ENCODE measurements at places on chromosomes 12 and 14. TPM values are rescaled to one million over a fixed set of nuclear protein-coding genes. Genes with fewer than 3 reads are reported as not detected.

GRCh38 chr12:64390275-64390851 lies at the start of gene C12orf56:
C12orf56 (minus strand) TSS chr12:64390758; CDS start chr12:64390565, 193 bp downstream.
- DNase-seq = peak; percentile 16

DNA sequence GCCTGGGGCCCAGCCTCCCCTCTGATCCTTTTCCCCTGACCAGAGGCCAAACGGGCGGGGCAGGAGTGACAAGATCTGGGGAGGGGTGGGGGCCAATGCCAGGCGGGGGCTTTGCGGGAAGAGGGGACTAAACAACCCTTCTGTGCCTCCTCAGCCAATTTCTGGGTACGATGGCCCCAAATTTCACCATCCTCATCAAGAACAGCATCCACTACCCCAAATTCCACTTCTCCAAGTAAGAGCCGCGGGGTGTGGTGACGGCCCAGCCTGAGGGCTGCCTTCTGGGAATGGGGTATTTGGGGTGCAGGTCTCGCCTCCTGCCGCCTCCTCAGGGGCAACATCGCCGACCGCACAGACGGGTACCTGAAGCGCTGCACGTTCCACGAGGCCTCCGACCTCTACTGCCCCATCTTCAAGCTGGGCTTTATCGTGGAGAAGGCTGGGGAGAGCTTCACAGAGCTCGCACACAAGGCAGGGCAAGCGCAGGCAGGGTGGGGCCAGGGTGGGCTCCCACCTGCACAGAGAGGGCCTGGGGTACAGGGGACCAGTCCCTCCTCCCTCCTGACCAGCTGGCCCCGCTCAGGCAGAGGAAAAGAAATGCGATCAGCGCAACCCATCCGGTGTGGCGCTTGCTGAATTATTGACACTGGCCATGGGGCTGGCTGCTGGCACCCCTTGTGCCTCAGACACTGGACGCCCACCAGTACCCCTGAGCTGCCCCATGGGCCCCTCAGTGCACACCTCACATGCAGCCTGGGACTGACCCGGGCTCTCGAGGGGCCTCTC lies 1.7 kb downstream of the P2RX2 start:
- no peak for DNase-seq

- no peak for DNase-seq
Observed at GRCh38 chr12:130063866-130064265, 98.4 kb upstream of the FZD10 start.

- no peak for DNase-seq
Observed at GRCh38 chr12:21438643-21439042, 1.2 kb downstream of the PYROXD1 start.

- no peak for DNase-seq
Observed at GRCh38 chr14:104585966-104586697, 6.6 kb downstream of the C14orf180 start.

Gene TTC8
- 62.6 TPM for total RNA-seq

- no peak for DNase-seq
Observed at GRCh38 chr12:50514526-50515276, 9.9 kb downstream of the DIP2B start.

Gene VRTN
- total RNA-seq = not detected

DNA sequence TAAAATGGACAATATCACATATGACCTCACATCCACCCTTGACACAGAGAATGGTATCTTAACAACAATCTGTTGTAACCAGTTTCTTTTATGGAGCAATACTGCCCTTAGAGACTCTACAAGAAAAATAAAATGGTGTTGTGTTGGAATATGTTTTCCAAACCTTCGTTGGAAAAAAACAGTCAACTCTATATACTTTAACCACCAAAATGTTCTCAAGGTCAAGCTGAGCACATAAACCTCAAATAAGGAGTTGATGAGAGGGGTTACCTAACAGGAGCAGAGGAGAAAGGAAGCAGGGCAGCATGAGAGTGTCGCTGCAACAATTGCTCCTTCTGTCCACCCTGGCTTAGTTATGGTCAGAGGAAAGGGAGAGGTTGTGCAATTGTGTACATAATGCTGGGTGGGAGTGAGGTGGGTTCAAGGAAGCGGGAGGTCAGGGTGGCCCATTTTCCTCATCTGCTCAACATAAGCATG lies 179.2 kb upstream of the BMP4 start:
- no peak for DNase-seq

DNA sequence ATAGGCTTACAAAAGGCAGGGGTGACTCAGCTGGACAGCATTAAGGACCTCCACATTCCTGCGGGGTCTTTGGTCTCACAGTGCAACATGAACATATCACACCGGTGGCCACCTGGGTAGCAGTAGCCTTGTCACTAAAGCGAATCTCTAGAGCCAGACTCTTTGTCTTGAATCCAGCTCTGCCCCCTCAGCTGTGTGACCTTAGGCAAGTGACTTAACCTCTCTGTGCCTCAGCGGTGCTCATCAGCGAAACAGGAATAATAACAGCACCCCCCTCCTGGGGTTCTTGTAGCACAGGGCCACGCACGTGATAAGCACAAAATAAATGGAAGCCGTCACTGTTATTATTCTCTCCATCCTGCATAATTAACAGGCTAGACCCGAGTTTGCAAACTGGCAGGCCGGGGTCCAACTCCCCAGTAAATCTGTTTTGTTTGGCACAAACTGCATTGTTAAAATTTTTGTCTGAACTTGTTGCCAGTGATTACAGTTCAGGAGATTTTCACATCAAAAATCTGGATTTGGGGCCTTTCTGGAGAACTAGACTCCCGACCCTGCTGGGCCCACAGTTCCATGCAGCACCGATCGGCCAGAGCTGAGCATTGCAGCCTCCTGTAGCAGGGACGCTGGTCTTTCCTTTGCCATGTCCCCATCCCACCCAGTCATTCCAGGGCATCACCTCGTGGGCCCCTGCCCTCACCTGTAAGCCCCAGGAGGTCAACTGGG lies 174.8 kb downstream of the PHETA1 start:
- no peak for DNase-seq

DNA sequence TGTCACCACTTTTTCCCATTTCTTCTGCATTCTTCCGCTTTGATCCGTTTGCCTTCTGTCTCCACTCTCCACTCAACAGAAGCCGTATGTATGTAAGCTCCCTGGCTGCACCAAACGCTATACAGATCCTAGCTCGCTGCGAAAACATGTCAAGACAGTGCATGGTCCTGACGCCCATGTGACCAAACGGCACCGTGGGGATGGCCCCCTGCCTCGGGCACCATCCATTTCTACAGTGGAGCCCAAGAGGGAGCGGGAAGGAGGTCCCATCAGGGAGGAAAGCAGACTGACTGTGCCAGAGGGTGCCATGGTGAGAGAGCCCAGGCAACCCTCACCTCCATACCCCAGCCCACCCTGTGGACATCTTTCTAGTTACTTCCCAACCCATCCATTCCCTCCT lies 8.3 kb downstream of the GLI1 start:
- DNase-seq = no peak

DNA sequence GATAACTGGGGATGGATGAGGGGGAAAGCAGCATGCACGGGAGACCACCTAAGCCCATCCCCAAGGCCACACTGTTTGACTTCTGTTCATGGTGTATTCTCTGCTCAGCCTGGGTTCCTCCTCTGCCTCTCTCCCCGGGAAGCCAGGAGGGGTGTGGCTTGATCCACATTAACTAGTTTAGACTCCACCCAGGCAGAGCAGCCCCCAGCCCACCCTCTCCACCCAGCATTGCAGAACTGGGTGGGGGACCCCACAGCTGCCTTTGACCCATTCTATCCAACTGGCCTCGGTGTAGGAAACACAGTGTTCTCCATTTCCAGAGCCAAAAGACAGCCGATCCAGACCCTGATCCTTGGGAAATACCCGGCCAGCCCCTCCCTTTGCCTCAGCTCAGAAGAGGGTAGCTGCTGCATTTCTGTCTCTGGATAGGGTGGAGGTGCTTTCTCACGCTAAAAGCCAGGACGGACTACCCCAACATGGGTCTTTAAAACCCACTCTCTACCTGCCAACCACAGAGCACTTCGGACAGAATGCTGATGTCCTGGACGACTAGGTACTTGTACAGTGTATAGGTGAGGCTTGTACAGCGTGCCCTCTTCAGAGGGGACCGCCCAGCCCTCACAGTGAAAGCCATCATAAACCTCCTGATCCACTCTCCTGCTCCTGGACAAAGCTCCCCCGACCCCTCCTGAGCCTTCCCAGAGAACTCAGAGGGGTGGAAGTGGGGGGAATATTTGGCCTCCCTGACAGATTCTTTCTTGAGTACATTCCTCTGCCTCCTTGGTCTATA lies 9.4 kb downstream of the SPRYD3 start:
- DNase-seq = no peak

Gene ADGRD1
- 22.3 TPM for total RNA-seq

DNA sequence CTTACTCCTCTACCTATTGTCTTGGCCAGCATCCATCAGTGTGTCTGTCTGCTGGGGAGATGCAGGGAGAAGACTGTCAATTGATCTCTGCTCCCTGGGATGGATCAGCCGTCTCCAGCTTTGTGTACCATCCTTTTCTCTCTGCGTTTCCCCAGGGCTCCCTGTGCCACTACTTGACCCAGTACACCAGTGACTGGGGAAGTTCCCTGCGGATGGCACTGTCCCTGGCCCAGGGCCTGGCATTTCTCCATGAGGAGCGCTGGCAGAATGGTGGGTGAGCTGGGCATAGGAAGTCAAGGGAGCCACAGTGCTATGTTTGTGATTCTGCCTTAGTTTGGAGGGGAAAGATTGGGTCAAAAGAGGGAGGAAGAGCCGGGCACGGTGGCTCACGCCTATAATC lies 5.1 kb downstream of the AMHR2 start:
- no peak for DNase-seq
